ENCODE measurements at places on chromosomes 2 and 18.

GRCh38 chr2:168156661-168157060, 90.7 kb downstream of the STK39 start:
- DNase-seq = no peak

DNA sequence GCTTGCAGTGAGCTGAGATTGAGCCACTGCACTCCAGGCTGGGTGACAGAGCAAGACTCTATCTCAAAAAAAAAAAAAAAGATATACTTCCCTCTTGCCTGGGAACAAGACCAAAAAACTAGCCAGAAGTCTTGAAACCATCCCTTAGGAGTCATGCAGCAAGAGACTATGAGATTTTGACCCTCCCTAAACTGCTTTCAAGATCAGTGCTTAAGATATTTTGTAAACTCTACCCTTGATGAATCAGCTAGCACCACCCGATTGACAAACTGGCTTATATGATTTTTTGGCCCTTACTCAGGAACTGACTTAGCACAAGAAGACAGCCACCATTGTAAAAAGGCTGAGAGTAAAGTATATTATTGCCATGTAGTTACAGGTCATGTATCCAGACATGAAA, 3.8 kb downstream of the SULT1C3 start:
- no peak for DNase-seq

GRCh38 chr2:208501206-208501605, 94.6 kb downstream of the PTH2R start:
- no peak for DNase-seq

- no peak for DNase-seq
Observed at GRCh38 chr18:13890761-13891361, 24.5 kb downstream of the MC2R start.

DNA sequence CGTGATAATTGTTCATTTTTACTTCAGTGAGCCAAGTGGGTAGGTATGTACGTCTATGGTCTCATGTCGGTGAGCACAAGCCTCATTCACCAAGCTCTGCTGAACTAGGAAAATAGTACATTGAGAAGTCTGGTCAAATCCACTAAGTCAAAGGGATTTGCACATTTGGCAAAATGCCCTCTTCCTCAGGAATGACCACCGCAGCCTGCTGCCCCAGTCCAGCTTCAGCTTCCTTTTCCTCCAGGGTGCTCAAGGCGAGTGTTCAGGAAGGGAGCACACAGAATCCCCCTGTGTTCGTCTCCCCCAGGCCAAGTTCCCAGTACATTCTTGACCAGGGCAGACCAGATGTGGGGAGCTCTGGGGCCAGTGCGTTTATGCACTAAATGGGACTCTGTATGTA, 23.0 kb downstream of the TCF7L1 start:
- DNase-seq = no peak

- no peak for DNase-seq
Observed at GRCh38 chr2:7849027-7849426, 832.8 kb upstream of the ID2 start.

GRCh38 chr2:30655211-30655610, 152.0 kb downstream of the CAPN13 start:
- no peak for DNase-seq

DNA sequence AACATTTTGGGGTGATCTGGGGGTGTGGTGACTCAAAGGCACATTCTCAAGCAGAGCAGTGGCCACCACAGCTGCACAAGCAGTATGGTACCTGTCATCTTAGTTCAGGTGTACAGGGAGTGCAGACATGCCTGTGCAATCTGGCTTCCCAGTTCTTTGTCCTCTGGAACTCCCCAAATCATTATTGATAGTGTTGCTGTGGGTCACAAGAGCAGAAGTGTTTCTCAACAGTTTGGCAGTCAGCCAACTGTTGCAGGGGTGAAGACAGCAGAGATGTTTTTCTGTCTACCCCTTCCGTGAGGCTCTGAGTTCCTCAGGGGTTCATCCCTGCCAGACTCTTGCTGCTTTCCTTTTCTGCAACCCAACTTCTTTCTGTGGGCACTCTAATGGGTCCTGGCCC, 206.5 kb upstream of the ZSWIM2 start:
- DNase-seq = no peak

DNA sequence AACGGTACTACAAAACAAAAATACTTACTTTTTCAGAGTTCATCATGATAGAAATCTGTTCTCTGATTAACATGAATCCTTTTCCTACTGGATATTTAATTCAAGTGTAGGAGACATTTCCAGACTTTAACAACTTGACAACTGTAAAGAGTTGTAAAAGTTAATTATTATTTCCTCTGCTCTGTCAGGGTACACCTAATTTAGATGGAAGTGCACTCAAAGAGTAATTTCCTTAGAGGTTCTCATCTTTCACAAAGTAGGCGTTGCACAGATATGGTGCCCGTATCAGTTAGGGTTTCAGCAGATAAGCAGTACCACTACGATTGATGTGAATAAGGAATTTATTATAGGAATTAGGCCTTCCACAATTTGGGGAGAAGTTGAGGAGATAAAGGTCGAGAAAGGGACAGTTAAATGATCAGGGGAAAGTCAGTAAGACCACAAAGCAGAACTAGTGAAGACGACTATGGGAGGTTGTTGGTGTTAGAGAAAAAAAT, 16.2 kb upstream of the PDE11A start:
- DNase-seq = no peak

GRCh38 chr2:26316041-26316440, 29.9 kb upstream of the SELENOI start:
- DNase-seq = no peak

DNA sequence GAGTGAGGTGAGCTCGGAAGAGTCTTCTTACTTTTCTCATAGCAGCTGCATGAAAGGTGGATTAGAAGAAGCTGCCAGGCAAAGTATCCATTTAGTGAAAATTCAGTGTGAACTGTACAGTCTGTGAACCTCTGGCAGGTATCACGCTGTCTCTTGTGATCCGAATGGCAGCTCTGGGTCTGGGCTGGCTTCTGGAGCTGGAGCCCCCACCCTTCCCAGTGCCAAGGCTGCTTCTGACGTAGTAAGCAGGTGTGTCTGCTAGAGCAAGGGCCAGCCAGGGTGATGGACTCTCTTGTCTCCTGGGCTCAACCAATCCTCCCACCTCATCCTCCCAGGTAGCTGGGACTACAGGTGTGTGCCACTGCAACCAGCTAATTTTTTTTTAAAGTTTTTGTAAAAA, 14.0 kb upstream of the NTSR2 start:
- DNase-seq = no peak

GRCh38 chr2:72415241-72415661, 267.6 kb upstream of the CYP26B1 start:
- DNase-seq = no peak

GRCh38 chr2:30257266-30258214, 26.2 kb downstream of the LBH start:
- DNase-seq = no peak

- no peak for DNase-seq
Observed at GRCh38 chr2:10285556-10286198, 17.0 kb upstream of the HPCAL1 start.

GRCh38 chr18:49371786-49372185, 88.7 kb downstream of the DYM start:
- no peak for DNase-seq

DNA sequence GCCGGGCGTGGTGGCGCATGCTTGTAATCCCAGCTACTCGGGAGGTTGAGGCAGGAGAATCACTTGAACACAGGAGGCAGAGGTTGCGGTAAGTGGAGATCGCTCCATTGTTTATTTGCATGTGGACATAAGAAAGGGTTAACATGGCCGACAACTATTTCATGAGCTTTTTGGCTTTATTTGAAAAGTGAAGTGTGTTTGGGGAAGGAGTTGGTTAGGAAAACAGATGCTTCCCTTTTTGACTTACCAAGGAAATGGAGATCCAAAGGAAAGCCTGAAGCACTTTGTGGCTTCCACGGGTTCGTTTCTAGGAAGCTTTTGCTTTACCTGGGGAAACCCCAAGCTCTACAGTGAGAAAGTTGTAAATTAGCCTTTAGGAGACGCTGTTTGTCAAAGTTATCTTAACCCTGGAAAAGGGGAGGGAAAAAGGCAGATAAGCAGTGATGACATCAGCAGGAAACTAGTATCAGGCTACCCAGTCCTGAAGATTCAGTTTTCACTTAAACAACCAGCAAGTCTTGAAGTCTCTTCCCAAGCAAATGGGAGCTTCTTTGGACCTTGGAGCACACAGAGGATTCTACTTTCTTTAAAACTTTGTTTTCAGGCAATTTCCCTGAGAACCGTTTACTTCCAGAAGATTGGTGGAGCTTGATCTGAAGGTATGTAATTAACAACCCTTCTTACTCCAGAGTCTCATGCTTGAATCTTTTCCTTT, at the start of gene CASP10:
Gene CASP10, plus strand, starts transcription at position 492 of the 715 bp plus-strand sequence. CDS start 2,637 bp downstream, outside the sequence.
- DNase-seq = peak; percentile 43

DNA sequence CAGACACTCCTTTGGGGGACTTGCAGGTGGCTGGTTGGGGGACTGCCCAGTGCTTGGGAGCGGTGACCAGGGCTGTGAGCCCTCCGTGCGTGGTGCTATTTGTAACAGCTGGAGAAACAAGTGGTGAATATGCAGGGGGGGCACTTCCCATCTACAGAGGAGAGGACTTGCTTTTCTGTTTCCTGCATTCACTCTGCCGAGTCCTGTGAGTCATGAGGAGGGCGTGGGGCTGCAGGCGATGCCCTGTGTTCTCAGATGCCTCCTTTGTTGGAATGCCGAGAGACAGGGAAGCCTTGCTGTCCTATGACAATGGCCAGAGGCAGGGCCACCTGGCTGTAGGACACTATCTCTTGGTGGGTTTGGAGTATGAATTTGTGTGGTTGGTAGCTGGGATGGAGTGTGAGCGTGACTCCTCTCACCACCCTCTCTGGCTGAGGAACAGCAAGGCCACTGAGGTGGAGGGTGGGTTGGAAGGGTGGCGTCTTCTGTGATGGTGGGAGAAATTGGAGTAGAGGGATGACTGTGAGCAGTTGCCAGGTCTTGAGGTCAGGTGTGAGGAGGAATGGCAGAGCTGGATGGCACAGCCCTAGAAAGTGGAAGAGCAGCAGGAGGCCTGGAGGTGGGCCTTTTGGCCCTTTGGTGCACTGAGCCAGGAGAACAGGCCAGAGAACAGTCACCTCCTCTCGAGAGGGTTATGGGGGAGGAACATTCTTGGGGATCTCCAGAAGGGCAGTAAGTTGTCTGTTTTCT, 24.3 kb downstream of the FHOD3 start:
- no peak for DNase-seq

- DNase-seq = no peak
Observed at GRCh38 chr2:12921321-12921720, 204.6 kb downstream of the TRIB2 start.

DNA sequence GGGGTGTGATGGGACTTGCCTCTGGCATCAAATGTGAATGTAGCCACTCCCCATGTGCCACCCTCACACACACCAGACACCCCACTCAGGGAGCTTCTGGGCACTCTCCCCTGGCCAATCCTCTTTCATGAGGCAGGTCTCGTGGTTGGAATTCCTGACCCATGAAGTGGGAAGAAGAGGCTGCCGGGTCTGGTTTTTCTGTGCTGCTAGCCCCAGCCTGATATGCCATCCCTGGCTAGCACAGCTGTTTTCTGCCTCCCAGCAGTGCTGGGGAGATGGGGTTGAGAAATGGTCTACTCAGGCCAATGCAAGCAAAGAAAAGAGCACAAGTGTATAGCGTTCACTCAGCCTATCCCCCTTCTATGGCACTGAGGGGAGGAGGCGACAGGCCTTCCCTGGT, 1.2 kb upstream of the C2orf72 start:
- DNase-seq = no peak

DNA sequence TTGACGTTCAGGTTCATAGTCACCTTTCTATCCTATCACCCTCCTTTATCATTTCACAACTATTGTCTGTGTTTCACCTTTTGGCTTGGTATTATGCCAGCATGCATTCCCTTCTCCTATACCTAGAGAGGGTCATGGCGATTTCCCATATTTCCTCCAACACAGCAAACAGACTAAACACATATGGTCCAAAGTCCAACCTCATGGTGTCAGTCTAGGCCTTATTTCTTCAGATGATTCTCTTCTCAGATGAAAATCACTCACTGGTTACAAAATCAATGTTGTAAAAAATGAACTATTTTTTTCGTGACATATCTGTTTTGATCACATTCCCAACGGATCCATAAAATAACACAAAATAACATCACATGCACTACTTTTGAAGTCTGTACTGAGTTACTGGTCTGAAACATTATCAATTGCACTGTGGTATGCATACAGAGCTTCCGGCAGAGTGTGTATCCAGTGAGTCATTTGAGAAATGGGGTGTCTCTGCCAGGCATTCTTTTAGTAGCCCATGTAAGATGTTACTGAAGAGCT, 204.8 kb upstream of the GALNT5 start:
- DNase-seq = no peak

- DNase-seq = no peak
Observed at GRCh38 chr18:77974329-77974728, 724.7 kb downstream of the GALR1 start.

DNA sequence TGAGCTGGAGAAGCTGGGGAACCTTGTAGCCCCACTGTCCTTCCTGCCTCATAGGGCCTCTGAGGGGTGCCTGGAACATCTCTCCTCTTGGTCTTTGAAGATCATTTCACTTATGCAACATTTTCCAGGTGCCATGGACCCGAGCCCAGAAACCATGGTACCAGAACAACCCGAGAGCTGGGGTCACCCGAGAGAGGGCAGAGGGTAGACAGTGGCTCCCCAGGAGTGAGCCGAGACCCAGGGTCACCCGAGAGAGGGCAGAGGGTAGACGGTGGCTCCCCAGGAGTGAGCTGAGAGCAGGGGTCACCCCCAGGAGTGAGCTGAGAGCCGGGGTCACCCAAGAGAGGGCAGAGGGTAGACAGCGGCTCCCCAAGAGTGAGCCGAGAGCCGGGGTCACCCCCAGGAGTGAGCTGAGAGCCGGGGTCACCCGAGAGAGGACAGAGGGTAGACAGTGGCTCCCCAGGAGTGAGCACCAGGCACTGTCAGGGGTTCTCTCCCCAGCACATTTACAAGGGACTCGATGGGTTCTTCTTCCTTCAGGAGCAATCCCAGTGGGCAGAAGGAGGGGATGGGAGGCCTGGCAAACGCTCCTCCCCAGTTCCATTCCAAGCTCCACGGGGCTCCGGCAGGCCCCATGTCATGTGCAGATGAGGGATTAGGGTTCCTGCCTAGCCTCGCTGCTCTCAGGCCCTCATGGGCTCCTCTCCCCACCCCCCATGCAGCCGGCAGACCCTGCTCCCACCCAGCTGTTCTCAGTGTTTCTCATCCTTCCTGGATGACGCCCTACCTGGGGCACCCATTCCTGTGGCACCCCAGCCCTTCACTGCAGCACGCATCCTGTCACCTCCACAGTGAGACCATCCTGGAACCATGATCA, 163.5 kb downstream of the RTP5 start:
- DNase-seq = no peak
